ENCODE measurements at places on chromosomes 1 and 21. TPM values are rescaled to one million over a fixed set of nuclear protein-coding genes. Genes with fewer than 3 reads are reported as not detected.

DNA sequence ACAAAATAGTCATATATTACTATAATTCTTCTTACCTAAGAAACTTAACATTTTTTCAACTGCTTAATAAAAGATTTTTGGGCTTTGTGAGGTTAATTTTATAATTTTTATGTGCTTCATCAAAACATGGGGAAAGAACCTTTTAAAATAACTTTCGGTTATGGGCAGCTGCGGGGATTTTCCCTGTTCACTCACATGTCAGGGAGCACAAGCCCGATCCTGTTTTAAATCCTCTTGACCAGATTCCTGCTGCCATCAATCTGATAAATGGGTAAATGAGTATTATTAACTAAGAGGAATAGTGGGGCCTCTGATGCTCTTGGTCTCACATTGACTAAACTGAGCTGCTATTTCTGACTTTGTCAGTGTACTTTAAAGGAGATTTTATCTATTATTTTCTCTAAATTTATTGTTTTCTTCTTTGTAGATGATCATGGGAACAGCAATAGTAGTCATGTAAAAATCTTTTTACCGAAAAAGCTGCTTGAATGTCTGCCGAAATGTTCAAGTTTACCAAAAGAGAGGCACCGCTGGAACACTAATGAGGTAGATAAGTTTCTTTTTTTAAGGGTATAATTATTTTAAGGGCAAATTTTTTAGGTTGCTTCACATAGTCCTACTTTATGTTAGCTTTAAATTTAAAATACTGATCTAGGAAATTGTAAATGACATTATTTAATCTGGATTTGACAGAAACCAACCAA lies 39.6 kb downstream of the CAMTA1 start:
- DNase-seq: no peak

PADI4 gene
- 10.4 TPM for total RNA-seq

TMEM269 gene
- 0.10 TPM for total RNA-seq

GRCh38 chr1:155022136-155022926 lies 11.2 kb downstream of the DCST2 start:
- DNase-seq: no peak

S100A16 gene
- 103 TPM for total RNA-seq

DNA sequence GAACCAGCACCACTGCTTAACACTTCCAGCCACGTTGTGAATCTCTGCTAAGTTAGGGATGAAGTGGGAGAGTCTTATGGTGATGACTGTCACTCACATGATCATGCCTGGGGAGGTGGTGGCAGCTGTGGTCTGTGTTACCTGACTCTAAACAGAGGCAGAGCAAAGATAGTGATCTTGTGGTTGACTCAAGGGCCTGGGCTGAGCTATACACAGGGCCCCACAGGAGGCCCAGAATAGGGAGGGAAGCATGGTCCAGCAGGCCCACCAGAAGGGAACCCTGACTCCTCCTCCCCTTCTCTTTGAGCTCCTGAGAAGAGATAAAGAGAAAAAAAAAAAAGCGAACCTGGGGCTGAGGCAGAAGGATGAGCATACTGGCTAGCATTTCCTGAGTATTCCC lies 55.0 kb downstream of the PLXNA2 start:
- DNase-seq: no peak

SDHB gene
- total RNA-seq: 62.9 TPM

GRCh38 chr1:2415801-2416208 lies 3.4 kb upstream of the PEX10 start:
- DNase-seq: no peak

APOBEC4 gene
- total RNA-seq: not detected

TIE1 gene
- 19.5 TPM for total RNA-seq

DNA sequence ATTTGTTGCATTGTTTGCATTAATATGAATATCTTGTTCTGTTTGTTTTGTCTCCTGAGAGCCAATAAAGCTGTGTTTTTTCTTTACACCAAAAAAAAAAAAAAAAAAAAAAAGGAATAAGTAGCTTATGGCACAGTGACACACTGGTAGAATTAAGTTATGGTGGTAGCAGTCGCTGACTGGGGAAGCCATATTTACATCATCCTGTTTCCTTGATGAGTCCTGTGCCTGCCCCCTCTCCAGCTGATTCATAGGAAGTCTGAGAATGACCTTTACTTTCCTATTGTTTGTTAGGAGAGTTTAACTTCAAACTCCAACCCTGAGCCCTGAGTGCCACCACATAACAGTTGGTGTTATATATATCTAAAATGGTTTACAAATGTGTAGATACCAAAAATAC lies 62.2 kb downstream of the OBSCN start:
- DNase-seq: no peak

GAS5 gene
- total RNA-seq: 492 TPM

IGSF9 gene
- 8.4 TPM for total RNA-seq

DNA sequence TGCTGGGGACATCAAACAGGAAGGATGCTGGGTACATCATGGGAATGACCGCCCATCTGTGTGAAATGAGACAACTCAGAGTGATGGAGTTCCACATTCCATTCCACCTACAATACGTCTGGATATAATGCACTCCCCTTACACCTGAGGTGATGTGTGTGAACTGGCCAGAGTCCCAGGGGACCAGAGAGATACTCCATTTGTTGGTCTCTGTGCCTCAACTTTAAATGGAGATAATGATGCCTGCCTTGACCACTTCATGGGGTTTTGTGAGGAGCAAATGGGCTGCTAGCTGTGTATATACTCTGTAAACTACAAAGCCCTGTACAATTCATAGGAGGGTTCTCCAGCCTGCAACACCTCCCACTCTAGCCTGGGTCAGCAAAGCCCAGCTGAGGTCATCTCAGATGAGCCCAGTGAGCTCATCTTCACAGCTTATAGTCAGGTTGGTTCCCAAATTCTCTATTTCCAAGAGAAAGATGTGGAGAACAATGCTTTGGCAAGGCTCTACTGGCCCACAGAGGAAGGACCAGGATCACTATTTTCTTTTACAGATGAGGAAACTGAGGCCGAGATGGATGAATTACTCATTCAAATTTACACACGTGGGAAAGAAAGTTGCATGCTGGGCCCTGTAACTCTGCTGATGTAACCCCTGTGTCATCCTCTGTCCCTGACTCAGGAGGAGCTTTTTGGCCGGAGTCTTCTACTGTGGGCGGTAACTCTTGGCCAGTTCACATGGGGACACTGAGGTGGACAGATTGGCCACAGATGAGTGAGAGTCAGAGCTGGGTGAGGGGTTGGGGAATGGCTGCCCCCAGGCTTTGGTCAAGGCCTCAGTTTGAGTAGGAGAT lies 105.6 kb upstream of the GCLM start:
- no peak for DNase-seq

KCNAB2 gene
- 5.0 TPM for total RNA-seq

- no peak for DNase-seq
Measured at GRCh38 chr1:31515056-31515775, 61.1 kb upstream of the TINAGL1 start.

GRCh38 chr1:34974626-34975025 lies 10.5 kb downstream of the TMEM35B start:
- DNase-seq: no peak

DNA sequence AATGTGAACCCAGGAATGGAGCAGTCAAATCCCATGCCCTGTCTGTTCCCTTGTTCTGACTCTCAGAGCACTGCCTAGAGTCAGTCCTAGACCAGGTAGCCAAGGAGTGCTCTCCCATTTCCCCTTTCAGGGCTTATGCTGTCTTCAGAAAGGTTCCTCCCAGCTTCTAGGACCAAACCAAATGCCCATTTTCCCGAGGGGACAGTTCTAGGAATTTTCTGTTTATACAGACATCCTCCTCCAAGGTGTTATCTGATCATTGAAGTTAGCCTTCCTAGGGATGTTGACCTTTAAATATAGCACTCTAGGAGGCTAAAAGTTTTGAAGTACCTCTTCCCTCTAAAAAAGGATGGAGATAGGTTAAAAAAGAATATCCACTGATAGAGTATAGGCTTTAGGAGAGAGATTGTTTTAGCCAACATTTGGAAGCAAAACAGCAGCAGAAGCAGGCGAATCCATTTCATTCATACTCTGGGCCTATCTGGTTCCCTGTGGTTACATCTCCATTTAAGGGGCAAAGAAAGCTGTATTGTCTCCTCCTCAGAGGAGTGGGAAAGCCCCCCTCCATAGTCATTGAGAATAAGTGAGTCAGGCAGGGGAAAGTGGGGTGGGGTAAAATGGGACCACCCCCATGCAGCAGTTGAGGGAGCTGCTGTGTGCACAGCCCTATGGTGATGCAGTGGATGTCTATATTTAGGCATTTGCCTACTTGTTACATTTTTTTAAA lies 126.5 kb downstream of the SPATA46 start:
- DNase-seq: no peak

GRCh38 chr1:224623310-224623714 lies 7.2 kb downstream of the CNIH3 start:
- DNase-seq: no peak

GRCh38 chr1:39411526-39412478 lies 79.6 kb upstream of the BMP8A start:
- DNase-seq: no peak

PKLR gene
- total RNA-seq: 0.20 TPM

AIRE gene
- total RNA-seq: 0.30 TPM

GRCh38 chr21:32256873-32257620 lies 21.8 kb downstream of the MIS18A start:
- DNase-seq: peak; percentile 92

MNDA gene
- total RNA-seq: 26.3 TPM

NOTCH2 gene
- 188 TPM for total RNA-seq

PLA2G2A gene
- 4.8 TPM for total RNA-seq

SLC9C2 gene
- total RNA-seq: not detected

DNA sequence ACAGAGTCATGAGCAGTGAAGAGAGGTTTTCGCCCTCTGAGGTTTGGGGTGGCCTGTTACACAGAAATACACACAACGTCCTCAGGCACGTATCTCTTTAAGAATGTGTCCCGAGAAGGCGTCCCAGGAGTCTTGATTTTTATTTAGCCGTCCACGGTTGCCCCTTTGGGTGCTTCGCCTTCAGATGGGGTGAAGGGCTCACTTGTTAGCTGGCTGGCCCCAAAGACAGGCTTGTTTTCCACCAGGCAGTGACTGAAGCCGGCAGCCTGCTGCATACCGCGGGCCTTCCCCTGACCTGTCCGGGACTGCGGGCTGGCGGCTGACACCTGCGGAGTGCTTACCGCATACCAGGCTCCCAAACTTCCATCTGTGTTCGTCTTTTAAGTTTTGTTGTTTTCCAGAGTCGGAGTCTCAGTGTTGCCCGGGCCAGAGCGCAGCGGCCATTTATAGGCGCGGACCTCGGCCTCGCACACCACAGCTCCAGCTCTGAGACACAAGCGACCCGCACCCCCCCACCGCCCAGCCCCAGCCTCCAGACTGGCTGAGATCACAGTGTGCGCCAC lies 1.6 kb upstream of the ADARB1 start:
- no peak for DNase-seq

MAP3K21 gene
- 1.5 TPM for total RNA-seq

- no peak for DNase-seq
Measured at GRCh38 chr1:186878356-186878755, 49.6 kb downstream of the PLA2G4A start.

CD52 gene
- total RNA-seq: 2.8 TPM

GRCh38 chr1:13700521-13701270 lies 708 bp downstream of the PRDM2 start:
- peak; percentile 39 for DNase-seq

ALX3 gene
- not detected for total RNA-seq

SDF4 gene
- total RNA-seq: 40.8 TPM

MARK1 gene
- total RNA-seq: 7.6 TPM

DTL gene
- 11.4 TPM for total RNA-seq

SPSB1 gene
- total RNA-seq: 9.2 TPM

DNA sequence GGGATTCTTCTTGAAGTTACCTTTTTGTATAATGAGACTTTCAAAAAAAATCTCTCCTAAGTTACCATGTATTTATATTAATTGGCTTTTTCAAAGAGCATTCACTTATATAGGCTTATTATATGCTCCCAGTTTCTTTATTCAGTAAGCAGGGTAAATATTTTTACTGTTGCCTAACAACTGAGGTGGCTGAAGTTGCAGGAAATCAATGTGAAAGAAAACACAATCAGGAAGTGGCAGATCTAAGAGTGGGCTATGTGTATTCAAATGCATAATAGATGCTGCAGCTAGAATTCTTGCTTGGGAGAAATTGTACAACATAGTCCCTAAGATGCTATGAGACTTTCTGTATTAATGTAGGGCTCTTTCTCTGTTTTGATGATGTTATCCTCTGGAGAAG lies 606.9 kb downstream of the NUF2 start:
- no peak for DNase-seq

- peak; percentile 77 for DNase-seq
Measured at GRCh38 chr21:42524341-42525028, 10.8 kb downstream of the SLC37A1 start.

GRCh38 chr1:152185544-152186391 lies 26.7 kb upstream of the RPTN start:
- no peak for DNase-seq

- no peak for DNase-seq
Measured at GRCh38 chr1:77504986-77505385, 177.5 kb downstream of the ZZZ3 start.

DNA sequence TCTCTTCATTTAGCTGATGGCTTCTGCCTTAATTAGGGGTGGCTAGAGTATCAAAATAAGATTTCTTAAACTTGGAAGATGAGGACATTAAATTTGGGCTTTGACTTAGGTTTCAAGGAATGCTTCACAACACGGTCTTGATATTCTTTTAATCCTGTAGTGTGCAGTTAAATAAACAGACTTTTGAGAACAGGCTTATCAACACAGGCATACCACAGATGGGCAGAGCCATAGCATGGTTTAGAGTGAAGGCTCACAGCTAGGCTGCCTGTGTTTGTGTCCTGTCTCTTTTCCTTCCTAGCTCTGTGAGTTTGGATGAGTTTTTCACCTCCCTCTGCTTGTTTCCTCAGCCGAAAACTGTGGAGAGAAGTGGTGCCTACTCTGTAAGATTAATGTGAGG lies 102.3 kb upstream of the IPO9 start:
- no peak for DNase-seq

DNA sequence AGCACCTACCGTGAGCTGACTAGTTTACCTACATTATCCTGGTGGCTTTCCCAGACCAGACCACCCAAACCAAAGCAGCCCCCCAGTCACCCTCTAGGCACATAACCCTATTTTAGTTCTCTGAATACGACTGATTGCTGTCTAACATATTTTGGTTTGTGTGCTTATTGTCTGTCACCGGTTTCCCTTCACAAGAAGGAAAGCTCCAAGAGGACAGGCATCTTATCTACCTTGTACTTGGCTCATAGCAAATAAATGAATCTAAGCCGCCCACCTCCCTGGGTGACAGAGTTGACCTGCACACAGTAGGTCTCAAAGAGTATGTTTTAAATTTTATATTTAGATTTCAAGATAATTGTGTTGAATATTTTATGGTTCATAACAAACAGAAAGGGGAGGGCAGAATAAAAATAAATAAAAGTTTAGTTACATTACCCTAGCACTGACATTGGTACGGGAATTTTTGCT lies 904 bp upstream of the PRDX6 start:
- DNase-seq: no peak

All from skin of body (tissue), 3 donors.